ENCODE measurements at places on chromosomes 1 and 21.

DNA sequence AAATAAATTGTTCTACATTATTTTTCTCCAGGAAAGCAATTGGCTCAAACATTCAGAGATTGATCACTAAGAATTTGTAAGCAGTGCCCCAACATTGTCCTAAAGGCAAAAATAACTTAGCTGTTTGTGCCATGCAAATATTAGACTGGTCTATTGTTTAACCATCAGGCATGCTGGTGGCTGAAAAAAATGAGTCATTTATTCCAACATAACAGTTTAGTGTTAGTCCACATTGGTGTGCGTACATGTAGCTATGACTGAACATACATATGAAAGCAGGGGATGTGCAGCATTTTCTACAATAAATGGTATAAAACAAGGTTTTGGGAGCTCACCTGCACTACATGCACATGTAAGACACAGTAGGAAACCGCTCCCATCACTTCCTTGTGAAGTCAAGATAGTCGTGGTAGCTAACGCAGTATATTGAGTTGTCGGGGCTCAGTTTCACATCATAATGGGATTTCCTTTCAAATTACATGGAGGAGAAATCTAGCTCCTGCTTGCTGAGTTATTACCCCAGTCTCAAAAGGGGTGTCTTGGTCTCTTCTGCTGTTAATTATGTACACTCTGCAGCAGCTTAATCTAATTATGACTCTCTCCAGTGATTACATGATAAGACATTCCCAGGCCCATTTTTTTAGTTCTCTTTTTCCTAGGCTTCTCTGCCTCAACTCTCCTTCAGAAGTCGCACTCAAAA is 199.4 kb downstream of the LYPLAL1 start:
- DNase-seq: no peak

DNA sequence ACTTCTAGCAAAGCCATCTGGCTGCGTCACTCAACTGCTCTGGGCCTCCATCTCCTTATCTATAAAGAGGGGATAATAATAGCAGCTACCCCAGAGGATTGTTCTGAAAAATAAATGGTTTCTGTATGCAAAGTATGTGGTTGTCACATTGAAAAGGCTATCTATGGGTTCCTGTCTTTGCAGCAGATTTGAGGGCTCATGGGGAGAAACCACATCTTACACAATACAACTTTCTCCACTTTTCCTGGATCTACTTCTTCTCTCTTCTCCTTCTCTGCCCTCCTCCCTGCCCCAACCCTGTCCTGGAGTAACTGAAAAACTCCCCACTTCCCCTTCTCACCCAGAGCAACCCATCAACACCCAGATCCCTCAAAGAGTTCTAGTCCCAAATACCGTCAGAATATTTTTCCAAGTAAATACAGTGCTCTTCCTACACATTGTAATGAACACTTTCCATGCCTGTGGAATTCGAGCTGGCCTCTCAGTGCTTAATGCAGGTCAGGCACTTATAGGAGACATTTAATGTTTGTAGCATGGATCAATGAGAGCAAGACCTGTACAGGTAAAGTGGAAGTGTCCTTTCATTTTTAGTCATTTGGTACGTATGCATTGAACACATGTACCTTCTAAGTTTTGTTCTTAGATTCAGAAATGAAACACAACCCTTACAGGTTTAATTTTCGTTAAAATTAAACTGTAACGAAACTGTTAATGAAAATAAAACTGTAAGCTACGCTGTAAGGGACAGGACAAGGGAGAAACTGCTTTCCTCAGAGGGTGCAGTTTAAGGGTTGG is 131.9 kb downstream of the AK5 start:
- DNase-seq: no peak

DNA sequence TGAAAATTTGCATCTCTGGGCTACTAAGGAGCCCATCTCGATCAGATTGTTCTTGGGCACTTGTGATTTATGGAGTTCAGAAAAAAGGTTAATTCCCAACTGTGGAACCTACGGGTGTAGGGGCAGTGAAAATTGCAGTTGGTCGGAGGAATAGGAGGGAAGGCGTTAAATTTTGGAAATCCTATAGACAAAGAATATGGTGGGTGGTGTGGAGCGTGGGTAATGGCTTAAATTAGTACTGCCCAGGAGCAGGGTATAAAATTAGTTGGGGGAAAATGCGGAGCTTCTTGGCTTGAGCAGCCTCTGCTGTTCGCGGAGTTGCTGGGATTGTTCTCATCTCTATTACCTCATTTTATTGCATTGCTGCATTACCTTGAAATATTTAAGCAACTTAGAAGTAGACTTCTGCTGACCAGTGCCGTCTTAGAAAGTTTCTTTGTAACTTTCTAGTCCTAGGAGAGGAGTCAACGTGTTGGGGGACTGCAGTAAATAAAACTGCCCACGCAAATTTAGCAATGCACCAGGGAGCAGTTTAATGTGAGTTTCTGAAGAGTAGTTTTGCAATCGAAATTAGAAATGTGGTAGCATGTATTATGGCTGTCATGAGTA is 514 bp downstream of the S1PR1 start:
- DNase-seq: peak; percentile 79

GRCh38 chr1:157114183-157115121 is 14.8 kb upstream of the ETV3L start:
- no peak for DNase-seq

DNA sequence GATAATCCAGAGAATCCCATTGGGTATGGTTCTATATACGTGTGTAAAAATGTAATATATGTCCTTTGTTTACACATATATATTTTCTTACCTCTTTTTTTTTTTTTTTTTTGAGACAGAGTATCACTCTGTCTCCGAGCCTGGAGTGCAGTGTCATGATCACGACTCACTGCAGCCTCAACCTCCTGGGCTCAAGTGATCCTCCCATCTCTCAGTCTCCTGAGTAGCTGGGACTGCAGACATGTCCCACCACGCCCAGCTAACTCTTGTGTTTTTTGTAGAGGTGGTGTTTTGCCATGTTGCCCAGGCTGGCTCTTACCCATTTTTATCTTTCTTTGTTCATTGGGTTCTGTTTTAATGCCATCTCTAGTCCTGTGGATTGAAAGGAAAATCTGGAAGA is 59.5 kb downstream of the ZBTB17 start:
- no peak for DNase-seq

- no peak for DNase-seq
These were observed 9.3 kb downstream of the HNRNPU start for GRCh38 chr1:244854865-244855578.

GRCh38 chr1:216902669-216903381 is 179.6 kb upstream of the ESRRG start:
- DNase-seq: peak; percentile 13

DNA sequence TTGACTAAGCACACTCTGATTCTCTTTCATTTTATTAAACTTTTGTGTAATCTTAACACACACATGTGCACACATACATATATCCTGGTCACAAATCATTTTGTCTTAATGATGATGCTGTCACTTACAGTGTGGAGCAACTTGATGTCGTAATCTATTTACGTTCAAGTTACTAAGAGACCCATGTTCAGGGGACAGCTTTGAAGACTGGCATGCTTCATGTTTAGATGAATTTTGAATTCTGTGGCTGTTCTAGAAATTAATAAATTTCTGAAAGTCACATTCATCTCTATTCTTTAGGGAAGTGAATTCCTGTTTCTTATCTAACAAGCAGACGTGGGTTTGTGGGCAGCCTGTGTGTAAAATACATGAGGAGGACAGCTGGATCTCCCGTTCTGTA is 1637.8 kb downstream of the PLA2G4A start:
- DNase-seq: no peak

DNA sequence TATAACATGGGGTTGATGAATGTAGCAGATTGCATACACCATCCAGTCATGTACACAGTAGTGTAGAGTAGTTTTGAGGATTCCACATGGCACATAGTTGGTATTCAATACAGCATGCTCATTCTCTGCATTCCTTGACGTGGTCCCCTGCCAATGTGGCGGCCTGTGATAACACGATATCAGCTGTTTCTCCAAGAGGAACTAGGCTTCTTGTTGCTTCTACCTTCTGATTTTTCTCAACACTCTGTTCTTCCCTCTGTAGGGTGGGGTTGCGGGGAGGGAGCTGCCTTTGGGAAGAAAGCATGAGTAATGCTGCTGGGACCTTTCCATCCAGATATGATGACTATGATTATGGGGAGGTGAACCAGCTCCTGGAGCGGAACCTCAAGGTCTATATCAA is 19.4 kb downstream of the SESN2 start:
- DNase-seq: no peak

DNA sequence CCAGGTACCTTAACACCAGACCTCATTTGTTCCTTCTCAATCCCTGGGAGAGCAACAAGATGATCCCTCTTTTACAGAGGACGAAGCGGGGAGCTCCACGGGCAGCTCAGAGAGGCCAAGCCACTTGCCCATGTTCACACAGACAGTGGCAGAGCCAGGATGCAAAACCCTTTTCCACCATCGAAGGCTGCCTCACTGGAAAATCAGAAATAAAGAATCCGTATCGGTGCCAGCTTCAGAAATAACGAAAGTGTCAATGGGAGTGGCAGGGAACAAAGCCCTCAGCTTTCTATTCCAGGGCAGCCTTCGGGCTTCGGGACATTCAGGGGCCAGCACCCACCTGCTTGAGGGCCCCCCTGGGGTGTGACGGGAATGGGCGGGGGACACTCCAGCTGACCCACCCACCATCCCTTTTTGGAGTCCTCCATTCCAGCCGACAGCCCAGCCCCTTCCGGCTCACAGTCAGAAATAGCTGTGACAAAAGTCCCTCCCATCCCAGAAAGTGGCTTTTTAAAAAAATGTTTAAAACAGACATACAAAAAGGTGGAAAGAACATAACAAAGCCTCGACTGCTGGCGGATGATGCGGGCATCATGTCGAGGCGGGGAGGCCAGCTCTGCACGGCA is 6.0 kb downstream of the IFFO2 start:
- no peak for DNase-seq

- DNase-seq: no peak
These were observed 135.7 kb upstream of the PROX1 start for GRCh38 chr1:213852107-213852506.

GRCh38 chr1:89757532-89757931 is 63.3 kb upstream of the LRRC8D start:
- DNase-seq: peak; percentile 69

GRCh38 chr1:162740755-162741154 is 49.7 kb upstream of the HSD17B7 start:
- peak; percentile 28 for DNase-seq

DNA sequence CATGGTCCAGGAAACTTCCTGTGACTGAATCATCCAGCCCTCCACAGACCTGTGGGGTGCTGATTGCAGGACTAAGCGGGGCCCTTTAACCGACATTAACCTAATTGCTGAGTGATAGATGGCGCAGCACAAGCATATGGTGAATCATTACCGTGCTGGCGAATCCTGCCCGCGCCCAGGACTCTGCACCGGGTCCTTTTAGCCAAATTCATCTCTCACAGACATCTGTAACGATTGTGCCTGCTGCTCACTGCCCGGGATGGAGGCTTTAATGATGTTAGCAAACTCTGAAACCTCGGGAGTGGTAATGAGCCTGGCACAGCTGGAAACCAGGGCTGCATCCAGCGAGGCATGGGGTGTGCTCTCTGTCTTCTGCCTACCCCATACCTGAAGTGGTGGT is 147.3 kb upstream of the CD34 start:
- DNase-seq: no peak

DNA sequence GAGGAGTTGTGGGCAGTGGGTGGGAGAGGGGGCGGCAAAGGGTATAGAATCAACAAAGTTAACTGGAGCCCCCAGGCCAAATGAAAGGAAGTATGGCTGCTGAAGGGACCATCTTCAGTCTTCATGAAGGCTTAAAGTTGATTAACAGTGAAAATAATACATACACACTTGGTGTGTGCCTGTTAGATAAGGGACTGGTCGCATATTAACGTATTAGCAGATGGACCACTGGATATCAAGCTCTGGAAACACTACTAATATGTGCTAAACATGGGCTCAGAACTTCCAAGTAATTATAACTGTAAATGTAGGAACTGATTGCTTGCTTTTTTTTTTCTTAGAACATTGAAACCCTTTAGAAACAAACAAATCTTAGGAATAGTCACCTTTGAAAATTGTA is 224.7 kb upstream of the KIAA0040 start:
- no peak for DNase-seq

DNA sequence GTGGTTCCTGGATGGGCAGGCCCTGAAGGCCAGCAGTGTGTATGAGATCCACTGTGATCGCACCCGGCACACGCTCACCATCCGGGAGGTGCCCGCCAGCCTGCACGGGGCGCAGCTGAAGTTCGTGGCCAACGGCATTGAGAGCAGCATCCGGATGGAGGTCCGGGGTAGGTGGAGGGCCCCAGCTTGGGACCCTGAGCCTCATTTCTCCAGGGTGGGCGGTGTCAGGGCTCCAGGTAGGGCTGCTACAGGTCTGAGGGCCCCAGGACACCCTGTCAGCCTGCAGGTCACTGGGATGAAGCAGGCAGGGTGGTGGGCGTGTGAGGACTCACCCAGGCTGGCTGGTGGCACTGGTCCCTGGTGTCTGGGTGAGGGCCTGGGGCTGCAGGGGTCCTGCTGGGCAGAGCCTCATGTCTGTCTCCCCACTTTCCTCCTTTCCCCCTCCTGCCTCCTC is 7.8 kb downstream of the OBSCN start:
- no peak for DNase-seq

GRCh38 chr1:29824511-29825273 is 588.4 kb downstream of the PTPRU start:
- DNase-seq: no peak

GRCh38 chr1:21553116-21553926 is 44.1 kb downstream of the ALPL start:
- DNase-seq: peak; percentile 50

- DNase-seq: peak; percentile 51
These were observed 1.7 kb downstream of the MPZ start for GRCh38 chr1:161307892-161308638.

DNA sequence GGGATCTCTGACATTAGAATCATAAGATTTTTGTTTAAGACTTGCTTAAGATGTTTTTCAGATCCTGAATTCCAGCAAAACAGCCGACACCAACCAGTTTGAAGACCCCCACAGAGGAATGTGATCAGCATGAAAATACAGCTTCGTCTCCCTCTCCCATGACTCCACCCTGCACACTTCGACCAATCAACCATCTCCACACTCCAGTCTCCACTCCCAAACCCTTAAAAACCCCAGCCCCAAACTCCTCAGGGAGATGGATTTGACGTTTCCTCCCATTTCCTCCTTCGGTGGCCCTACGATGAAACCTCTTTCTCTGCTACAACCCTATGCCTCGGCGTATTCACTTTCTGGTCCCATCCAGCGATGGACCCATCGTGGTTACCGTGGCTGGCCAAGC is 30.1 kb upstream of the KIF26B start:
- no peak for DNase-seq

- no peak for DNase-seq
These were observed 94.7 kb downstream of the NTMT2 start for GRCh38 chr1:170240409-170240808.

DNA sequence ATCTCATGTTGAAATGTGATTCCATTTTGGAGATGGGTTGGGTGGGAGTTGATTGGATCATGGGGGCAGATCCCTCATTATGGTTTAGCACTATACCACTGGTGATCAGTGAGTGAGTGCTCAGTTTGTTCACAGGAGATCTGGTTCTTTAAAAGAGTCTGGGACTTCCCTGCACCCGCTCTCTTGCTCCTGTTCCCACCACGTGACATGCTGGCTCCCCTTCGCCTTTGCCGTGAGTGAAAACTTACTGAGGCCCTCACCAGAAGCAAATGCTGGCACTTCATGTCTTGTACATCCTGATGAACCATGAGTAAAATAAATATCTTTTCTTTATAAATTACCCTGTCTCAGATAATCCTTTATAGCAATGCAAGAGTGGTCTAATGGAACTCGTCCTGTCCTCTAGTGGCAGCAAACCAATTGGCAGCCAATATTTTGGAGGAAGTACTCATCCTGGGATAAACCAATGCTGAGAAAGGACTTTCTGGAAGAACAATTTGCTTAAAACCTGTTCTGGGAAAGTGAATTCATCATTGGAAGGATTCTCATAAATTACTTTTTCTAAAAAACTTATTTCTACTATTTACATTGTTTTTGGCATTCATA is 27.8 kb upstream of the CYP4A11 start:
- no peak for DNase-seq
